ENCODE measurements at places on chromosomes 1 and 21.

DNA sequence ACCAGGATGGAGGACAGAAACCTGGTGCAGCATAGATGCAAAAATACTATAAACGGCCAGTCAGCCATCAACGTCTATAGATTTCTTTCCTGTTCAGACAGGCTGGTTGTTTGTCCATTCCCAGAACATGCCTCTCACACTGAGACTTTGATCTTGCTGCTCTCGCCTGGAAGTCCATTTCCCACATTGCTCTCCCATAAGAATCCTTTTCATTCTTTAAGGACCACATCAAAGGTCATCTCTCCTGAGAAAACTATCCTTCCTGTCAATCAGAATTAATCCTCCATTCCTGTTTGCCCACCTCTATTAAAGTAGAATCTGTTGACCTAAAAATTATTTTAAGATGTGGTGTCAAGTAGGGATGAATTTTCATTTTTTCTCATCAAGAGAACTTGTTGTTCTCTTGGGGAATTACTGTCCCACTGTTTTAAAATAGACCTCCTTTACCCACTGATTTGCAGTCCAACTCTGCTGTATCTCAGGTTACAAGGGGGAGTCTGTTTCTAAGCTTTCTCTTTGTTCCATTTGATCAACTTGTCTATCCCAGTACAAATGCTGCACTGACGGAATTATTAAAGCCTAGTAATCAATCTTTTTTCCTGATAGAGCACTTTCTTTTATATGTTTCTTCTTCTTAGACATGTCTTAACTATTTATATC lies 172.7 kb downstream of the PATJ start:
- no peak for DNase-seq

- DNase-seq: no peak
Observed at GRCh38 chr1:11671544-11672286, 7.7 kb downstream of the FBXO6 start.

GRCh38 chr1:1182491-1183220 lies 9.0 kb downstream of the TTLL10 start:
- DNase-seq: no peak

- DNase-seq: no peak
Observed at GRCh38 chr1:205924460-205924790, 18.8 kb downstream of the SLC26A9 start.

DNA sequence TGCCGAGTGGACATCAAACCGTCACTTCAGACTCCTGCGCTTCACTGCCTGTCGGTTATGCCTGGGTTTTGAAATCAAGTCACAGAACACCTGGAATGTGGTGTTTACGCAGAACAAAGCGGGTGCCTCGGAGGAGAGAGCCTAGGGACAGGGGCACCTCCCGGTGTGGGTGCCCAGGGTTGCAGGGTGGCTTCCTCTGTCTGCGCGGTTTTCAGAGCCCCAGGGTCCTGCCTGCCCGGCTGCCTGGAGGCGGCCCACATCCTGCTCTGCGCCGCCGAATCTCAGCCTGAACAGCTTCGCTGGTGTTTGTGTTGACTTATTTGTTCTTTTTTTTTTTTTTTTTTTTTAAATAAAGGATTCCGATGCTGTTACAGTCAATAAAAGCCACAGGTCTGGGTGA lies 113.5 kb upstream of the COL6A1 start:
- no peak for DNase-seq

DNA sequence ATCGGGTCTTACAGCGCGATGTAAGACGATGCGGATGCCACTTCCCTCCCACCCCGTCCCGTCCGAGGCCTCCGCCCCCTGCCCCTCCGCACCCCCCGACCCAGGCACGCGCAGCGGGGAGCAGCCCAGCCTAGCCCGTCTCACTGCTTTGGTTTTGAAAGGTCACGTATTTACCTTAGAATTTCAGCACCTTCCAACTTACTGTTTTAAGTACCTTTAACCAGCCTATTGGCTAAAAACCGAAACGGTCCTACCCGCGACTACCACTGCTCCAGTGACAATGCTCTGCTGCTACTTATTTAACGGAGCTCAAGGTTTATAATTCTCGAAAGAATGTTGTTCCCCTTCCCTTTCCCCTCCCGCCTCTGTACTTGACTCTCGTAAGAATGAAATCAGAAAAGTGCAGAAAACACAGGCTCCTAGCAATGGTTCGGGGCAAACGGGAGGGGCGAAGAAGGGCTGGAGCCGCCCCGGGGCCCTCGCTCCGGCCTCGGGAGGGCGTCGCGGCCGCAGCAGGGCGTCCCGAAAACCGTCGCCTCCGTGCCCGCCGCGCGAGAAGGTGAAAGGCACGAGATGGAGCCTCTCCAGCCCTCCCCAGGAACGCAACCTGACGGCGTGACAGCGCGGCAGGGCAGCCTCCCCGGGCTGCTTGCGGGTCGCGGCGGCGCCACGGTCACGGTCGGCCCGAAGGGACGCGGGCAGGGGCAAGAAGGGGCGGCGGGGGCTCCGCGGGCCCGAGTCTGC lies 667 bp downstream of the TMEM50B start:
- DNase-seq: peak; percentile 75

GRCh38 chr1:88698140-88698539 lies 14.1 kb downstream of the PKN2 start:
- no peak for DNase-seq

DNA sequence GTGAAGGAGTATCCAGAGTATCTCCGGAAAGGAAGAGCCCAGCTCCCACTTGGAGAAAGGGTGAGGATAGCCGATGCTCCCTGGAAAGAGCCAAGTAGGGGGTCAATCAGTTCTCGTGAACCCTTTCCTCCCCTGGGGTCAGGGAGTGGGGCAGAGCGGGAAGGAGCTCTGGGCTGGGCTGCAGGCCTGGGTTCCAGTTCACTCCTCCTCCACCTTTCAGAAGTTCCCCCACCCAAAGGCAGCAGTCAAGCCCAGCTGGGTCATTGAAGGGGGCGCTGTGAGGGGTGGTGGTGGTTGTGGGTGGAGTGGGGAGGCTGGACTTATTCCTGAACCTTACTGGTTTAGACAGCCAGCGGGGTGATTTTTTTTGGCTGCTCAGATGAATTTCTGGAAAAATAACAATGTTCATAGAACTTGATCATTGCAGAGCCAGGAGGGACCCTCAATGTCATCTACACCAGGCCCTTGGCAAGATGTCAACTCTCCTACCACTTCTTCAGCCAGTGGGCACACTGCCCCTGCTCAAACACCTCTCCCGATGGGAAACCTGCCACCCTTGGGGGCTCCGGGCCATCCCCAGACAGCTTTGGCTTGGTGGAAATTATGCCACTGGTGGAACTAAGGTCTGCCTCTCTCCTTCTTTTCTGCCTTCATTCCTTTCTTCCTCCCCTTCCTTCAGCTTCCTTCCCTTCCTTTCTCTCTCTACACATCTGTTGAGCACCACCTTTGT lies 235.8 kb downstream of the TRABD2B start:
- DNase-seq: no peak

- peak; percentile 62 for DNase-seq
Observed at GRCh38 chr1:232179896-232180778, 449.8 kb downstream of the SIPA1L2 start.

GRCh38 chr1:227896710-227897655 lies 50.7 kb downstream of the WNT9A start:
- DNase-seq: peak; percentile 72

Measured in coronary artery (tissue), 2 donors.